SK-N-DZ (cell line): ENCODE measurements at places on chromosomes 13 and 19.

DNA sequence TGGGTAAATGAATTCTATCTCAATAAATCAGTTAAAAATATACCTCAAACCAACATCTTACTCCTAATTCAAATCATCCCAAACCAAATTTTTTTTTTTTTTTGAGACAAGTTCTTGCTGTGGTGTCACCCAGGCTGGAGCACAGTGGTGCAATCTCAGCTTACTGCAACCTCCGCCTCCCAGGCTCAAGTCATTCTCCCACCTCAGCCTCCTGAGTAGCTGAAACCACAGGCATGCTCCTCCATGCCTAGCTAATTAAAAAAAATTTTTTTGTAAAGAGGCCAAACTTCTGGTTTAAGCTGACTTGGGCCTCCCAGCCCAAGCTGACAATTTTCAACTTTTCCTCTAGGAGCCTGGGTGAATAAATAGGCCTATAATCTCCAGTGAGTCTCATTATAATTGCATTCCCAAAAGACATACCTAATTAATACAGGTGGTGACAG lies 22.1 kb upstream of the OLFM2 start:
- no peak for DNase-seq

DNA sequence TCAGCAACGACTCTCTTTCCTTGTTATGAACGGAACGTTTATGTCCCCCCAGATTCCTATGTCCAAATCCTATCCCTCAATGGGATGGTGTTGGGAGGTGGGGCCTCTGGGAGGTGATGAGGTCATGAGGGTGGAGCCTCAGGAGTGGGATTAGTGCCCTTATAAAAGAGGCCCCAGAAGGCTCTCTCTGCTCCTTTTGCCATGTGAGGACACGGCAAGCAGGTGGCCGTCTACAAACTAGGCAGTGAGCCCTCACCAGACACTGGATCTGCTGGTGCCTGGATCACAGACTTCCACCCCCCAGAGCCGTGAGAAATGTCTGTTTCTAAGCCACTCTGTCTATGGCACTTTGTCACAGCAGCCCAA lies 53.2 kb downstream of the EPS15L1 start:
- no peak for DNase-seq

DNA sequence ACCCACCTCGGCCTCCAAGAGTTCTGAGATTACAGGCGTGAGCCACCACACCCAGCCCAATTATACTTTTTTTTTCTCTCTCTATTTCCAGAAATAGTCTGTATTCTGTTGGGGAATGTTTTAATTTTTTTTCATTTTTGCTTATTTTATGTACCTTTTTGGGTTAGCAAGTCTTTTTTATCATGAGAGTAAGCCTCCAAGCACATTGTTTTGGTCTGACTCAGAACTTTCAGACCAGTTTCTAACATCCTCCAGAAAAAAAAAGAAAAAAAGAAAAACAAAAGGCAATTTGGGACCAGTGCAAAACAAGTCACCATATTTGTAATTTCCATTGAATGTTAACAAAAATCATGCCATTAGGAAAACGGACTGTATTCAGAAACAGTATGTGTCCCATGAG lies 1465.5 kb downstream of the SLITRK5 start:
- no peak for DNase-seq

GRCh38 chr13:64925284-64925683 lies 2304.9 kb downstream of the PCDH9 start:
- DNase-seq: no peak

GRCh38 chr13:102897371-102898138 lies 51.7 kb downstream of the ERCC5 start:
- no peak for DNase-seq

DNA sequence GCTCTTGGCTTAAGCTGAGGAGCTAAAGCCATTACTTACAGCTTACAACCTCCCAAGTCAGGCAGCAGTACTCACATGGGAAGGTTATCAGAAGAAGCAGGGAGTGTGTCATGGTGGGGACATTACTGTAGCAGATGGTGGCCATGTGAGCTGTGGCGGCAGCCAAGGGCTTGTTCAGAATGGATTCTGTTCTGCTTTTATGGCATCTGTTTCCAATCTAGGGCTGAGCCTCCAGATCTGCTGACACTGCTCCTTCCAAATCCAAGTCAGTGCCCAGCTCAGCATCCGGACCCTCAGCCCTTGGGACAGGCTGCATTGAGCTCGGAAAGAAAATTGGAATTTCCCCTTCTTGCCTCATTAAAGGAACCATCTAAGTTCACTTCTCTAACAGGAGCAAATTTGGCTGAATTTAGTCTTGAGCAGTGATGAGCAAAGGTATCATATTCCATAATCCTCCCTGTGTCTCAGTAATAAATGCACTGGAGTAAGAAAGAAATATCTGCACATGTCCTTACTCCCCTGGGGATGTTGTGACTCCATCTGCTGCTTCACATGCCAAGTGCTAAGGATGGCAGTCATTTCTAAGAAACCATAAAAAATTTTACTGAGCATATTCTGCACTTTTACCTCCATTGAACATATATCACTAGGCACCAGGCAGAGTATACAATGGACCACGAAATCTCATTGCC lies 73.9 kb downstream of the KCTD12 start:
- DNase-seq: peak; percentile 69

DNA sequence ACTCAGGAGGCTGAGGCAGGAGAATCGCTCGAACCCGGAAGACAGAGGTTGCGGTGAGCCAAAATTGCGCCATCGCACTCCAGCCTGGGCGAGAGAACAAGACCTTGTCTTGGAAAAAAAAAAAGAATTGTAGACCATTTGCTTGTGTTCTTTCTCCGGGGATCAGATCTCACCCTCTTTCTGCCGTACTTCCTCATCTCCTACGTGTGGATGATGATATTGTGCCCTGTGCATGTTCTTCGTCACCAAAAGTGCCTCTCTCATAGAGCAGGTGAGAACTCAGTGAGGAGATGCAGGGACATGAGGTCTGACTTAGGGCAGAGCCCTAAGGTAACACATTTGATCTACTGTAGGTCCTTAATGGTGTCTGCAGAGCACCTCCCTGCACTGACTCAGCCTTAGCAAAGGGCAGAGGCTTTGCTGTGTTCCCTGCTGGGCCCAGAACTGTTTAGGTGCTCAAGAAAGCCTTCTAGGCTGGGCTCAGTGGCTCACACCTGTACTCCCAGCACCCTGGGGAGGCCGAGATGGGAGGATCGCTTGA lies 1.3 kb downstream of the APOC2 start:
- DNase-seq: no peak

- no peak for DNase-seq
Measured at GRCh38 chr13:28322256-28322905, 172.5 kb downstream of the FLT1 start.

DNA sequence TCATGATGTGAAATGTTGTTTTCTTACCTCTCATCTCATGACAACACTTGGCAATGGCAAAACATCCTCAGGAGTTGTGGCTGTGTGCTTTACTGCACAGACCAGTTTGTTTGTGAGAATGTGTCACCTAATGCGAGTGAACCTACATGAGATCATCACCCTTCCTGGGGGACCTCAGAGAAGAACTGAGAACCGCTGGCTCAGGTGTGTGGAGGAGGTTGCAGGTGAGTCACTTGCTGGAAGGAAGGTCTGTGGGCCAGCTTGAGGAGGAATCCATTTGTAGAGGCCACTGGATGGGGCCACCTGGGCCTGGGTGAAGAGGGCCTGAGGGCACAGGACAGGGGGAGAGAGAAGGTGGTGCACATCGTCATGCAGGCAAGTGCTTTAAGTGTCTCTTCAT lies 3.0 kb upstream of the CEACAM1 start:
- DNase-seq: no peak

DNA sequence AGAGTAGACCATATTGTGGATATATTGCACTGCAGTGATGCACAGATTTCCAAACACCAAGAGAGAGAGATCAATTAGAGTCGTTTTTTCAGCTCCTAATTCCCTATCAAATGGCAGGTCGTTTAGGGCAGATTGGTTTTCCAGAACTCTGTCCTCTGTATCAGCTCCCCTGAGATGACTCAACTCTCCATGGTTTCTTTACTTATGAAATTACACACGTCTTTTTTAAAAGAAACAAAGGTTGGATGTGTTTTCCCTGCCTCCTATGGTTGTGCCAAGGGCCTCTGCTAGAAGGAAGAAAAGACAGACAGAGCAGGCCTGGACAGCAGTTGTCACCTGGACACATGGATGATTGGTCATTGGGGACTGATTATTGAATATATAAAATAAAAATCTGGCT lies 478.1 kb upstream of the NBEA start:
- DNase-seq: no peak

DNA sequence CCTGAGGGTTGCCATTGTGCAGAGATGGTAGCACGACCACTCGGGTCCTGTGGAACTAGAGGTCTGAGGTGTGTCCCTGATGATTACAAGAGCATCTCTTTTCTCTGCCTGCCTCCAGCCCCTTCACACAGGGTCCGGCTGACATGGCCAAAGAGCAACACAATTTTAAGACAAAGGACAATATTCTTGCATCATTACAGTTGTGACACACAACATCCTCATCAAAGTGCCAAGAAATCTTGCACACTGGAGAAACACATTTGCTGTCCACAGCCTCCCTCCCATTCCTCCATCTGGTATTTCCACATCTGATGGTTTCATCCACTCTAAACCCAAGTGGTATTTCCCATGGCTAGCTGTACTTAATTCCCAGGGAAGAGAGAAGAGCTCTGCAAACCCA lies 12.8 kb downstream of the COL4A1 start:
- no peak for DNase-seq

- no peak for DNase-seq
Measured at GRCh38 chr19:32809754-32810153, 59.8 kb downstream of the SLC7A9 start.

DNA sequence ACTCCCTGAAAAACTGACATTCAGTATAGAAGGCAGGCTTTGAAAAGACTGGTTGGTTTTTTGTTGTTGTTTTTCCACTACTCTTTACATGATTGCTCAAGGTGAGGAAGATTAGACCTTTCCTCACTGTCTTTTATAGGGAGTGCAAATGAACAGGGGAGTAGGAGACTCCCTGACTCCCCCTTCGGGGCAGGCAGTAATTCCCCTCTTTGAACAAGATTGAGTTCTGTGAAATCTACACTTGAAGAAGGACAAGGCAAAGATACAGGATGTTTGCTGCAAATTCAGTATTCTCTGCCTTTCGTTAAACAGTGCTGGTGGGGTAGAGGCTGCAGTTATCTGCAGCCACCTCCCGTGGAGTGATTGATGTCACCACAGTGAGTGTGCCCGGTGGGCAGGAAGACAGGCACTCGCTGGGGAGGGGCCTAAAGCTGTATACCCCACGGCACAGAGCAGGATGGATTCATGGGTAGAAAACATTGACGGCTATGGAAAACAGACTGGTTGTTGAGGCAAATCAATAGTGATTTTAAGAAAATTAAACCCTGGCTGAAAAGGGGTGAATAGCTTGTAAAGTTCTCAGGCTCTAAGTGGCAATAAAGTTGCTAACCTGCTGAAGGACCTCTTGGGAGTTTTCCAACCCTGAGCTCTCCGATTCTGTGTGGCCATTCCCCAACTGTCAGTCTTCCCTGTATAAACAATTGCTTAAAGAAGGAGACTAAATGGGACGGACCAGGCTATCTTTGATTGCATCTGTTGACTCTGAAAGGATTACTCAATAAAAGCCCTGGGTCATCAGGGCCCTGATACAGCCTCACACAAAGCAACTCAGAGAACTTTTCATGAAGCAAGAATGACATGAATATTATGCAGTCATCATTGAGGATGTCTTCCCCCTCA lies 308.3 kb downstream of the TBC1D4 start:
- no peak for DNase-seq

DNA sequence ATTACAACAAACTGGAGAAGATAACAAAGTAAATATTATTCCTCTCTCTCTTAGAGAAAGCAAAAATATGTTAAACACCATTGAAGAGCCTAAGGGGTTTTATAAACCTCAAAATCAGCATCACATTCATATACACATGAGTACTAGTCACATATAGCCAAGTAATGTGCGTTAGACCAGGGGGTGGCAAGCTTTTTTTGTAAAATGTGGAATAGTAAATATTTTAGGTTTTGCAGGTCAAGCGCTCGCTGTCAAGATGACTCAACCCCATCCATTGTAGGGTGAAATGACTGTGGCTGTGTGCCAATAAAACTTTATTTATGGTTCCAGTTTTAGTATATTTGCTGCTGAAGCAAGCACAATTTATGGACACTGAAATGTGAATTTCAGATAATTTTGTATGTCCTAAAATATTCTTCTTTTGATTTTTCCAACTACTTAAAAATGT lies 21.7 kb downstream of the RFX2 start:
- DNase-seq: no peak

GRCh38 chr19:38736413-38737280 lies 7.6 kb downstream of the CAPN12 start:
- no peak for DNase-seq

DNA sequence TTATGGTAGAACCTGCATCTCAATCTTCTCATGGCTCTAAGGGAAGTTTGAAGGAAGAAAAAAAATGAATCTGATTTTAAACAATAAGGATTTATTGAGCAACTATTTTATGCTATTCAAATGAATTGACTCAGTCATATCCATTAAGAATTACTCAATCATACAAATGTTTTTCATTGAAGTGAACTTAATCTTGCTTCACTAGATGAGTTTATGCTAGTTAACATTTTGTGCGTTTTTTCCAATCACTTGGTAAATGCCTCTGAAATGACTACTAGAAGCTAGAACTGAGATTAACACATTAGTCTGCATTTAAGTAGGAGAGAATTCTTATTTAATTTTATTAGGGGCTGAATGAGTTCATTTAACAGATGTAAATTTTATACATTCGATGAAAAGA lies 25.2 kb downstream of the RXFP2 start:
- DNase-seq: no peak

- DNase-seq: no peak
Measured at GRCh38 chr19:3671680-3672574, 28.3 kb downstream of the PIP5K1C start.

GRCh38 chr13:72541674-72542073 lies 185.8 kb downstream of the MZT1 start:
- no peak for DNase-seq

DNA sequence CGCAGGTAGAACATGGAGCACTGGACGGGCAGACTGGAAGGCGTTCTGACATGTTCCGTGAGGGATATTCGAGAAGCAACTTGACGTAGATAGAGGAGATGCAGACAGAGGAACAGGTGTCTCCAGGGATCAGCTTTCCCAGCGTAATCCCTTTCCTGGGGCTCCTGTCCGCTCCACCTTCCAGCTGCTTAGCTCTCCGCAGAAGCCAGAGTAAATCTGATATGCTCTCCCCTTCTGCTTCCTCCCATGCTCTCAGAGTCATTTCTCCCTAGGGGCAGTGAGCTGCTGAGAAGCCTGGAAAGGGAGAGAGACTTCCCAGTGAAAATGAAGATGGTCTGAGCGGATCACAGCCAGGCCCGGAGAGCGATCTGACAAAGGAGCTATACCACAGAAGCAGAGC lies 23.0 kb upstream of the OLFM4 start:
- DNase-seq: peak; percentile 8
